ENCODE measurements at places on chromosomes 6 and 20.

DNA sequence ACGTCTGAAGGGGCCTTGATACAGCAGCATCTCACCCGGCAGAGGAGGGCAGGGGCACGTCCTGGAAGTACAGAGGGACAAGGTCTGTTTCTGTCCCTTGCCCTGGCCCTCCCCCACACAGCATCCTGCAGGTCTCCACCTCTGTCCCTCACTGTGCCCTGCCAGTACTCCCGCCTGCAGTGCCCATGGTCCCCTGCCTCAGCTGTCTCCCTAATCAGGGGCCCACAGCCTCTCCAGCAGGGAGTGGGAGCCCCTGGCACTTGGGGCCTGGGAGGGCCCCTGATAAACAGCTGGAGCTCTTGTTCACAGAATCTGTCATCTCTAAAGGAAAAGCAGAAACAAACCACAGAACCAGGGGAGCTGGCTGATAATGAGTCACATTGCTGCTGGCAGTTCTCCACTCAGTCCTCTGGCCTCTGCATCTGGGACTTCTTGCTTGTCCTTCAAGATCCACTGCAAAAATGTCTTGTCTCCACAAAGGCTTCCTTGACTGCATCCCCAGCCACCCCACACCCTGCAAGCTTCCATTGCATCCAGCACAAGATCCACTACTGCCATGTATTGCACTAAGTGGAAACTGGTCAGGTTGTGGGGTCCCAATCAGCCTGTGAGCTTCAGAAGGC lies 33.2 kb upstream of the TAF8 start:
- no peak for DNase-seq

DNA sequence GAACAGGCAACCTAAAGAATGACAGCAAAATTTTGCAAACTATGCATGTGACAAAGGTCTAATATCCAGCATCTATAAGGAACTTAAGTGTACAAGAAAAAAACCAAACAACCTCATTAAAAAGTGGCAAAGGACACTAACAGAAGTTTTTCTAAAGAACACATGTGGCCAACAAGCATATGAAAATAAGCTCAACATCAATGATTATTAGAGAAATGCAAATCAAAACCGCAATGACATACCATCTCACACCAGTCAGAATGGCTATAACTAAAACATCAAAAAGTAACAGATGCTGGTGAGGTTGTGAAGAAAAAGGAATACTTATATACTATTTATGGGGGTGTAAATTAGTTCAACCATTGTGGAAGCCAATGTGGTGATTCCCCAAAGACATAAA lies 5.5 kb downstream of the RFPL4B start:
- DNase-seq, result no peak

GRCh38 chr6:144140867-144141266 lies 9.4 kb upstream of the STX11 start:
- DNase-seq, result no peak

DNA sequence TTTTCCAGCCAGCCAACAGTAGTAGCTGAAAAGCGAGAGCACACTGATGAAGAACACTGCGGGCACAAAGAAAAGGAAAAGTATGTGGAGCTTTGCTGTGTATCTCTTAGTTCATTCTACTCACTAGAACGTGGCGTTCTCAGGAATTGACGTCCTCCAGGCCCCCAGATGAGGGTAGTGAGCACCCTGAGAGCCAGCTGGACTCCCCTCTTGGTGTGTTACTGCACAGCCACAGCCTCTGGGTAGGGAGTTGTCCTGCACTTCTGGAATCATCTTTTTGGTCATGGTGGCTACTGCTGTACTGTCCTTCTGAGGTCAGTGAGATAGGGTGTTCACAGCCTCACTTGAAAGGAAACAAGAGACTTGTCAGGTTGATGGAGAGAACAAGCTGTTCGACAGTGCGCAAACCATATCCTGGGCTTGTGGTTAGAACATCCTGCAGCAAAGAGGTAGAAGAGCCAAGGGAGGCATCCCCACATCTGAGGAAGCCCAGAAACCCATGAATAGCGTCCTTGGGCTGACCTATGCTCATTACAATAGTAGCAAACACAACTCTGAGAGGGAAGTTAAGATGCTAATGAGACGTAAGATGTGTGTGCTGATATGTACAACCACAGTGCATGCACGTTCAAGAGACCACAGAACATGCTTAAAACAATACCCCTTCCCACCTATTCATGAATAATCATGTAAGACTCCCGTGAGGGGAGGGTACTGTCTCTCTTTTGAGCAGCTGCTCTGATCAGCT lies 14.6 kb upstream of the HLA-F start:
- no peak for DNase-seq

GRCh38 chr6:85460154-85460920 lies 10.5 kb downstream of the NT5E start:
- DNase-seq, result no peak

GRCh38 chr6:36947570-36948351 lies 6.8 kb upstream of the PI16 start:
- no peak for DNase-seq

GRCh38 chr6:47064274-47064673 lies 22.1 kb upstream of the ADGRF1 start:
- DNase-seq, result no peak

DNA sequence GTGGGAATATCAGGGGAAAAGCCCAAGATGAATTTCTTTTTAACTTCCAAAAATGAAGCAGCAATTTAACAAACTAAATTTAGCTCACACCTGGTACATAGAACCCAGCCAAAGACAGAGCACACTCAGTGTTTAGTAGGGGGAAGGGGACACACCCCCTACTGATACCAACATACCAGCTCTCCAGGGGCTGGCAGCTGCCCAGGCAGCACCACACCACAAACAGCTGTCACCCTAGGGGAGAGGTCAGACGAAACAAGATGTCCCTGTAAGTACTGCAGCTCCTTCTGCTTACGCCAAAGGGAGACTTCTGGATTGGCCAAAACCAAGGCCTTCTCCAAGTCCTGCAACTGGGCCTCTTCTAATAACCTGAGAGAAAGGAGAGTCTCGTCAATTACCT lies 26.0 kb downstream of the MDN1 start:
- DNase-seq, result no peak

- no peak for DNase-seq
Observed at GRCh38 chr6:19771753-19772336, 65.3 kb upstream of the ID4 start.

GRCh38 chr6:1608222-1609040 lies 1.3 kb upstream of the FOXC1 start:
- DNase-seq, result no peak

GRCh38 chr6:14707971-14708465 lies 537.9 kb upstream of the JARID2 start:
- DNase-seq, result no peak

DNA sequence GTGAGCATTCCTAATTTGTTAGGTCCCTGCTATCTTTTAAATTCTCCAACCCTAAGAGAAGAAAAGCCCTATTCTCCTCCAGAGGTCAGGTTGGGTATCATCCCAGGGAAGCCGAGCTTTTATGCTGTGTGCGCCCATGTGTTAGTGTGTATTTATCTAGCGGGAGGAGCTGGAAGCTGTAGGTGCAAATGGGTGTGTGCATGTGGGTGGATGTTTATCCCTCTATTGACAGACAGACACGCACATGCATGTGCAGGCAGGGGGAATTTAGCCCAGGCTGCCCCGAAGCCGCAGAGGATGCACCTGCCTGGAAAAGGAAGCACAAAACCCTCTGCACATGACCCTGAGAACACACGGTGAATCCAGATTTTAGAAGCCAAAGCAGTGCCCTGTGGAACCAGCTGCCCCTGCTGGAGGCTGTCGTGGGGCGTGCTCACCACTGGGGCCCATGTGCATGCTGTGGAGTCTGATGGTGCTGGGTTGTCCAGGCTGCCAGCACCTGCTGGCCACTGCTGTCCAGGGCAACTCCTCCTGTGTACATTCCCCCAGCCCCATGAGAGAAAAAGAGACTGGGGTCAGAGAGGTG lies 397.5 kb downstream of the TAF4 start:
- no peak for DNase-seq

DNA sequence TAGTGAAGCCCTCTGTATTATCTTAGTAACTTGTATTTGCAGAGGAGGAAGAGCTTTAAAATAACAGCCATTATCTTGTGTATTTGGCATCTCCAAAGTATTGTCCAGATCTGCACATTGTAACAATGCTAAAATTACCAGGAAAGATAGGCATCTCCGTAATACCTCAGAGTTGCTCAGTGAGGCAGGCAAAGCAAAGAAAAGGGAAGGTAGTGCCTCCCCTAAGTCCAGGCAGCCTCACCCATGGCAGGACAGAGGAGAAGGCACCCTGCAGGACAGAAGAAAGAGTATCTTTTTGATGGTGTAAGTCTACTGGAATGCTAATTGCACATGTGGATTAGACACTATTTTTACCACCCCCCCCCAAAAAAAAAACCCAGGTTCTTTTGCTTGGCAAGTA lies 13.6 kb upstream of the SSTR4 start:
- no peak for DNase-seq

GRCh38 chr6:125104425-125104824 lies 49.1 kb upstream of the TPD52L1 start:
- no peak for DNase-seq

DNA sequence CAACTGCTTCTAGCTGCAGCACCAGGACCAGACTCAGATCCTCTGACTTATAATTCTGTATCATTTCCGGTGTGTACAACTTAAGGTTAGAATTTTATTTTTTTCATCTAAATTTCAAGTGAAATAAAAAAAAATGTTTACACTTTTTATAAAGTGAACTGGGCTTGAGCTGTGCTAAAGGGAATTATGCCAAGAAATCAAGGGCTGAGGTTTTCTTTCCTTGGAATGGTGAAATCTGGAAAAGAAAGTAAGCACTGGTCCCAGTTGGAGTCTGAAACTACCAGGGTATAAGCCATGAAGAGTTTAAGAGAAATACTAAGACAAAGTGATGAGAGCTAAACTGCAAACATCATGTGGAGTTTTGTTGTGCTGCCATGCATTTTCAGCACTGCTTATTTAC lies 21.7 kb upstream of the FYN start:
- DNase-seq, result no peak

- DNase-seq, result no peak
Observed at GRCh38 chr20:17236766-17237165, 9.9 kb downstream of the PCSK2 start.

DNA sequence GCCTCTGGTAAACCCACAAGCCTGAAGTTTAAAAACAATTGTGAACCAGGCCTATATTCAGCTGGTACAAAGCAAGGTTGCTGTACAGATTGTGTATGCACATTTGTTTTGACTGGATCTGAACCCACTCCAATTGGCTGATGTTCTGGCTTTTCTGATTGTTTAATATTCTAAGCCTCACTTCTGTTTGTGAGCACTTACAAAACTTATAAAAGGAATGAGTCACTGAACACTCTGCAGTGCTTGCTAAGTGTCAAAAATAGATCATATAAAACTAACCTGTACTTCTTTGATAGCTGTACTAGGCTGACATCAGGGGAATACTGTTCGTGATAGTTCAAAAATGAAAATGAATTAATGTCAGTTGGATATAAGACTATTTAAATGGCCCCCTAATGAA lies 12.1 kb downstream of the COL21A1 start:
- DNase-seq, result no peak

DNA sequence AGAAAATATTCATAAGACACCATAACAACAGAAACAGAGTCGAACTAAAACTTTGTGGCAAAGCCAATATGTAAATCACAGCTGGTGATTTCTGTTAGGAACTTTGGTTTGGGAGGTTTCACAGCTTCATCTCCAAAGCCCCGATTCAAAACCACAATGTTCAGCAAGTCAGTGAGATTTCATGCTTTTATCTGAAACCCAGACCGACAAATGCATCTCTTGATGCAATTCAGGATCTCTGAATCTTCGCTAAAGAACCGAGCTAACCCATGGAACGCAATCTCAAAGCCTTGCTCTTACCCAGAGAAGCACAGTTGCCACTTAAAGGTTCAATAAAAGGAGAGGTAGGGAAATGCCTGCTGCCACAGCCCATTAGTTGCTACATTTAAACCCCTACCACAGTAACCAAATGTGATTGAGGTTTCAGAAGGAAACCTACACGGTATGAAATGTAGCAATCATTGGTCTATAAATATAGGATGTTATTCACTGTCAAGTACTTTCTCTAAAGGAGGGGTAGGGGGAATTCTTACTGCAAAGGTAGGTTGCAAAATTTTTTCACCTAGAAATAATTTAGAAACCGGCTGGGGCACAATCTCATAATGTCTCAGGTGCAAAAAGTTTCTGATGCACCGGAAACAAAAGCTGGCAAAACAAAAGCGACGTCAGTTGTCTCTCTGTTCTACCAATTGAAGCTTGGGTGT lies 381.0 kb upstream of the ARID1B start:
- peak; percentile 28 for DNase-seq

All from GM18507 (cell line).